ENCODE measurements at places on chromosomes 1 and 21. TPM values are rescaled to one million over a fixed set of nuclear protein-coding genes. Genes with fewer than 3 reads are reported as not detected.

Gene PLXNA2
- 0.04 TPM for total RNA-seq

Gene RHCE
- not detected for total RNA-seq

Gene SUSD4
- total RNA-seq, result 1.1 TPM

Gene MYCL
- total RNA-seq, result 0.14 TPM

Gene ZYG11A
- 0.27 TPM for total RNA-seq

Gene TMOD4
- 0.78 TPM for total RNA-seq

Gene PGLYRP4
- total RNA-seq, result not detected

GRCh38 chr1:12173631-12174121, 6.9 kb downstream of the TNFRSF1B start:
- DNase-seq, result peak; percentile 81

DNA sequence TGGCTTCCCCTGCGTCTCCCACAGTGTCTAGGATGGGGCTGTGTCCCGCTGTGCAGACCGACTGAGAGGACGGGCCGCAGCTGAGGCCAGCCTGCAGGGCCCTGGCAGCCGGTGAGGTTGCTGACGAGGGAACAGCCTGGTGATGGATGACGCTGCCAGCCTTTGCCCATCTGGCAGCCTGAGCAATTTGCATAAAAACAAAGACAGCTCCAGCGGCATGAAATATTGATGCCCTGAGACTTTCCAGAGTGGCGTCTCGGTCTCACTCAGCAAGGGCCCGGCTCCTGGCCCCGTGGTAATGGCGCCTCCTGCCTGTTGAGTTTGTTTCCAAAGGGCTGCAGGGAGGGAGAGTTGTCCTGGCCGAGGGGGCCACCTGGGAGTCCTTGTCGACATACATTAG, 19.1 kb upstream of the KCNA10 start:
- no peak for DNase-seq

GRCh38 chr1:107550358-107550757, 409.5 kb downstream of the NTNG1 start:
- DNase-seq, result no peak

DNA sequence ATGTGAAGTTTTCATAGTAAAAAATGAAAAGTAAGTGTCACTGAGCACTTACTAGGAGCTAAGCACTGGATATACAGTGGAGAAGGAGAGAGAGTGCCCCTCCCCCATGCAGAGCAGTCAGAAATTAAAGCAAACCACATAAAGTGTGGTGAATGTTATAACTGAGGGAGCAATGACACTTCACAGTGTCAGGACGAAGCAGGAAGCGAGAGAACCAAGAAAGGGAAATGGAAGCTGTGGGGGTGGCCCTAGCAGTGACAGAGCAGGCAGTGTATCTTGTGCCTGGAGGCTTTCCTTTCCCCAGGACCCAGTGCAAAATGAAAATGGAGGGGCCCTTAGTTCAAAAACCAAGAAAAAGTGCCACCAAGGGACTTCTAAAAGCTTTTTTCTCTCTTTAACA, 21.5 kb upstream of the RCAN3 start:
- DNase-seq, result peak; percentile 74

DNA sequence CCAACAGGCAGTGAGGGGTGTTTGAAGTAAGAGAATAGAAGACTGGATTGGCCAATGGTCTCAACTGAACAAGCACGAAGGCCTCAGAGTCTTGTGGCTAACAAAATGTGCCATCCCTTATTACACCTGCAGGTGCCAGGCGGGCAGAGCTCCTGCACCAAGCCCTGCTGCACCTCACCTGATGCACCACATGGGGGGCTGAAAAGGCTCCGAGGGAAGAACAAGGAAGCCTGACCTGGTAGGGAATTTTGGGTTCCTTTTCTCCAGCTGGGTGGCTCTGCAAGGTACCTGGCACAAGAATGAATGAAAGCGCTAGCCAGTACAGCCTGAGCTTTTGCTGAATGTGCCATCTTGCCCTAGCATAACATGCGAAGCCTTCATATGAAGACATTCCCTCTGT, 9.7 kb downstream of the HSD3B1 start:
- DNase-seq, result no peak

DNA sequence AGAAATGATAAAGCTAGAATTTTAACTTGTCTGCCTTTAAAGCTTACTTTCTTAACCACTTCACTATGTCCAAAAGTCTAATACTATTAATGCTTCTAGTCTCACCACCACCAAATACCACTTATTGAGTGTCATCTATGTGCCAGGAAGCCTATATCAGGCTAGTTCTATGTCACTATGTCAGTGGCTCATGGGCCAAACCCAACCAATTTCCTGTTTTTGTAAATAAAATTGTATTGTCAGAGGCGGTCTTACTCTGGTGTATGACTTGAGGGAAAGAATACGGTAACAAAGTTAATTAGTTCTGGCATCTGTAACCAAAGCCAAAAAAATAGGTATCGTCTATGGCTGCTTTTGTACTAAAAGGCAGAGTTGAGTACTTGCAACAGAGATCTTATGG, 14.8 kb downstream of the F5 start:
- DNase-seq, result no peak

GRCh38 chr1:244322791-244323521, 128.8 kb downstream of the ADSS2 start:
- DNase-seq, result no peak

DNA sequence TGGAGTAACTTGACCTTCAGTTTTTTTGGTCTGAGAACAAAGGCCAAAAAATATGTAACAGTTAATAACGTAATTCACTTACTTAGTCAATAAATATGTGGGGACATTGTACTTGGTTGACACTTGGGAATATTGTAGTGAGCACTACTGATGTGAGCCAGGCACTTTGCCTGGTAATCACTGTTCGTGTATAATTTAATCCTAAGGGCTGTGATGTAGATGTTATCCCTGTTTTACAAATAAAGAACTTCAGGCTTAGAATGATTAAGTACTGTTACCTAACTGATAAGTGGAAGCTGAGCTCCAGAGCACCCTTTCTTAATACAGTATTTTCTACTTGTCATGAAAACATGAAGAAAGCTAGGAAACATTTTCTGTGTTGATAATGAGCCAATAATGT, 28.0 kb downstream of the PTBP2 start:
- DNase-seq, result no peak

DNA sequence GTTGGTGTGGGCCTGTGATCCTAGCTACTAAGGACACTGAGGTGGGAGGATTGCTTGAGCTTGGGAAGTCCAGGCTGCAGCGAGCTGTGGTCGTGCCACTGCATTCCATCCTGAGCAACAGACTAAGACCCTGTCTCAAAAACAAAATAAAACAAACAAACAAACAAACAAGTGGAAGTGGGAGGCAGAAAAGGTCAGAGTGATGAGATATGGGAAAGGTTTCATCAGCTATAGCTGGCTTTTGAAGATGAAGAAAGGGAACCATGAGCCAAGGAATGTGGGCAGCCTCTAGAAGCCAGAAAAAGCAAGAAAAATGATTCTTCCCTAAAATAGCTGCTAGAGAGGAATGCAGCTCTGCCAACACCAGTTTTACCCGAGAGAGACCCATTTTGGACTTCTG, 10.6 kb upstream of the NUCKS1 start:
- DNase-seq, result no peak

DNA sequence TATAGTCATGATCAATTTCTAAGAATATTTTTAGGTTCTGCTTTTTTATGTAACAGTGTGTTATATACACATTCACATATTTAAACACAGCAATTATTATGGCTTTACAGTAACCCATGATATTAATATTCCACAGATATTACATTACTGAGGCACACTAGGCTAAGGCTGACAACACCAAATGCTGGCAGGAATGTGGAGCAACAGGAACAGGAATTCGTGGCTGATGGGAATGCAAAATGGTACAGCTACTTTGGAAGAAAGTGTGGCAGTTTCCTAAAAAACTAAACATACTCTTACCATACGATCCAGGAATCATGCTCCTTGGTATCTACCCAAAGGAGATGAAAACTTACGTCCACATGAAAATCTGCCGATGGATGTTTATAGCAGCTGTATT, 1.9 kb upstream of the KCNJ9 start:
- DNase-seq, result no peak

GRCh38 chr1:168717906-168718891, 10.8 kb downstream of the DPT start:
- no peak for DNase-seq

GRCh38 chr1:16091296-16091695, 17.8 kb upstream of the FAM131C start:
- no peak for DNase-seq

GRCh38 chr1:221712198-221712684, 29.6 kb downstream of the DUSP10 start:
- no peak for DNase-seq
